ENCODE measurements at places on chromosomes 16 and 17.

- peak; percentile 81 for DNase-seq
Measured at GRCh38 chr17:83079352-83079747, at the start of gene METRNL. METRNL (plus strand) TSS chr17:83079609; CDS start chr17:83079816, 207 bp downstream.

DNA sequence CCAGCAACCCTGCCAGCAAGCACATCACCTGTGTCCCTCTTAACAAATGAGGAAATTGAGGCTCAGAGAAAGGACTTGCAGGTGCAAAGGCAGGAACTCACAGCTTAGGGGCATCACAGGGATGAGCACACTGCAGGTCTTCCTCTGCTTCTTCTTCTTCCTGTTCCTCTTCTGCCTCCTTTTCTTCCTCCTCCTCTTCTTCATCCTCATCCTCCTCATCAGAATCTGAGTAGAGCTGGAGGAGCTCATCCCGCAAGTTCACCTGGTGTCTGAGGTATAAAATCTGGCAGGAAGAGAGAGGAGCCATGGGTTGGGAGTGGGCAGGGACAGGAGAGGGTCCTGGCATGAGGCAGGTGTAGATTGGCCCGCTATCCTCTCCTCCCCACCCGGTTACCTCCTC is 2.6 kb downstream of the HAP1 start:
- DNase-seq: no peak

DNA sequence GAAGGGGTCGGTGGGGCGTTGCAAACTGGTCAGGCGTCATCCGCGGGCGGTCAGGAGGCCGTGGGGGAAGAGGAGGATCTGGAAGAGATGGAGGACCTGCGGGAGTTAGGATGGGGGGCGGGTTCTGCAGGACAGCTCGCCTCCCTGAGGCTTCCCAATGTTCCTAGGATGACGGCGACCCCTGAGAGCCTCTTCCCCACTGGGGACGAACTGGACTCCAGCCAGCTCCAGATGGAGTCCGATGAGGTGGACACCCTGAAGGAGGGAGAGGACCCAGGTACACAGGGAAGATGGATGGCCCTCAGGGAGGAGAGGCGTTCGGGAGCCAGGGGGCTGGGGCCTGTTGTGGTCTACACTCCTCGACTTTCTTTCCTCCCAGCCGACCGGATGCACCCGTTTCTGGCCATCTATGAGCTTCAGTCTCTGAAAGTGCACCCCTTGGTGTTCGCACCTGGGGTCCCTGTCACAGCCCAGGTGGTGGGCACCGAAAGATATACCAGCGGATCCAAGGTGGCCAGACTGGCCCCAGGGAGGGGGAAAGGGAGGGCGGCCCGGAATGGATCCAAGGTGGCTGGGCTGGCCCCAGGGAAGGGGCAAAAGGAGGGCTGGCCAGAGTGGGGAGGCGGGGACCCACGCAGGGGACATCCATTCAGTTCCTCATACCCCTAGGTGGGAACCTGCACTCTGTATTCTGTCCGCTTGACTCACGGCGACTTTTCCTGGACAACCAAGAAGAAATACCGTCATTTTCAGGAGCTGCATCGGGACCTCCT is 839 bp downstream of the PLD2 start:
- DNase-seq: no peak

DNA sequence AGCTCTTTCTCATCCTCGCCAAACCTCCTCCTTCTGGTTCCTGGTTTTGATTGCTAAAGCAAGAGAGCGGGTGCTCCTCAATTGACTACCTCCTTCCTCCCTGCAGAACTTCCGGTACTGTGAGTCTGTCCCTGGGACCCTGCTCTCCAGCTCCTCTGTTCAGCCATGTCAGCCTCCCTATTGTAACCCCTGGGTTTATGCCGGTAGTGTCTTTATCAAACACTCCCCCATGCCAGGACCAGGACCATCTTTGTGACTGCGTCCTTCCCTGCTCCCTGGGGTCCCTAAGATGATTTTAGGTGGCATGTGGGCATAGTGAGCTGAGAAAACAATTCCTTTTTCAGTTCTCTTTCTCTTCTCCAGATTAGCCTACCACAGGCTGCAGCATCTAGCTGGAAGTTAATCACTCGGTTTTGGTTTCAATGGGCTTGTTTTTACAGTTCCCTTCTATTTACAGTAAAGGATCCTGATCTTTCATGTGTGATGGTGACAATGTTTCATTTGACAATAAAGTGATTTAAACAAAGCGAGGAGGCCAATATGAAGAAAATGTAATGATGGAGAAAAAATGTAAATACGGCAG is 27.7 kb upstream of the IL21R start:
- DNase-seq: no peak

DNA sequence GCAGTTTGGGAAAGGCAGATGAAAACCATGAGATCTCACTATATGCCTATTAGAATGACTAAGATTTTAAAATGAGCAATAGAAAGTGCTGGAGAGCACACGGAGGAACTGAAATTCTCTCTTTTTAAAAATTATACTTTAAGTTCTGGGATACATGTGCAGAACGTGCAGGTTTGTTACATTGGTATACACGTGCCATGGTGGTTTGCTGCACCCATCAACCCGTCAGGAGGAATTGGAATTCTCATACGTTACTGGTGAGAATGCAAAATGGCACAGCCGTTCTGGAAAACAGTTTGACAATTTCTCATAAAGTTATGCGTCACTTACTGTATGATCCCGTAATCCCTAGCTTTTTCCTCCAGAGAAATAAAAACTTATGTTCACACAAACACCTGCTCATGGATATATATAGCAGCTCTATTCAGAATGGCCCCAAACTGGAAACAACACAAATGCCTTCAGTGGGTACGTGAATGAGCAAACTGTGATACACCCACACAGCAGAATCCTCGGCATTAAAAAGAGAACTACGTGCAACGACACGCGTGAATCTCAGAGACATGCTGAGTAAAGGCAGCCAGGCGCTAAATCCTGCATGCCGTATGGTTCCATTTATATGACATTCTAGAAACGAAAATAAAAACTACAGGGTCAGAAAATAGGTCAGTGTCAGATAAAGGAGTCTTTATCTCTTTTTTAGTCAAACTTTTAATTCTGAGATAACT is 11.8 kb downstream of the PIK3R6 start:
- no peak for DNase-seq

GRCh38 chr16:88781140-88782077 is 3.6 kb downstream of the PIEZO1 start:
- no peak for DNase-seq
